Activated CD8-positive, alpha-beta memory T cell treated with anti-CD3 and anti-CD28 coated beads for 24 hours (primary cell): ENCODE measurements at places on chromosomes 1 and 21.

DNA sequence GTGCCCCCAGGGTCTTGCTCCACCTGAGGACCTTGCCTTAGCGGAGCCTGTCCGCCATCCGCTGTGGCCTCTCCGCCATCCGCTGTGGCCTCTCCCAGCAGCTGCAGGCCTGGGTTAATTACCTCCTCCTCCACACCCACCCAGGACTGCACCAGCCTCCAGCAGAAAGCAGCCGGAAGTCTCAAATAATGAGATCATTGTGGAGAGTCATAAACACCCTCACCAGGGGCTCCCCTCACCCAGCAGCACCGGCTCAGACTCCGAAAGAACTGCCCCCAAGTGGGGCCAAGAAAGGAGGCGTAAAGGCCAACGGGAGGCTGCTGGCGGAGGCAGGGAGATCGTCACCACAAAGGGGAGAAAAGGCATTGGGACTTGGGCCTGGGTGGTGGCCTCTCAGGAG is 10.7 kb upstream of the GPR153 start:
- DNase-seq, result no peak

DNA sequence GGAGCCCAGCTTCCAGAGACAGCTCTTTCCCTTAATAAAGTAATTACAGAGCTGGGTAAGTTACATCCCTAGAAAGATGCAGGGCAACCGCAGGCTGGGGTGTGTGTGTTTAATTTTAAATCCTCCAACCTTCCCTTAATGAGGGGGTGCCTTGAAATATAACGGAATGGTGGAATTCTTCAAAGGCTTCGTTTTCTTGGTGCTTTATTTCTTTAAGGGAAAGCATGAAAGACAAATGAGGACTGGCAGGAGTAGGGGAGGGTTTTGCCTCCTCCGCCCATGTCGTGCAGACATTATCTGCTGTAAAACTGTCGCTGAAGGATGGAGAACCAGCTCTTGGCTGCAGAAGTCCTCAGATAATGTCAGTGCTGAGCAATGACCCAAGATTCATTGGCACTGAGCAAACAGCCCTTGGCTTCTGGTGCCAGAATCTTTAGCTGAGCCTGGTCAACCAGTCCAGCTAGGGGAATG is 15.5 kb downstream of the SLC6A17 start:
- no peak for DNase-seq

DNA sequence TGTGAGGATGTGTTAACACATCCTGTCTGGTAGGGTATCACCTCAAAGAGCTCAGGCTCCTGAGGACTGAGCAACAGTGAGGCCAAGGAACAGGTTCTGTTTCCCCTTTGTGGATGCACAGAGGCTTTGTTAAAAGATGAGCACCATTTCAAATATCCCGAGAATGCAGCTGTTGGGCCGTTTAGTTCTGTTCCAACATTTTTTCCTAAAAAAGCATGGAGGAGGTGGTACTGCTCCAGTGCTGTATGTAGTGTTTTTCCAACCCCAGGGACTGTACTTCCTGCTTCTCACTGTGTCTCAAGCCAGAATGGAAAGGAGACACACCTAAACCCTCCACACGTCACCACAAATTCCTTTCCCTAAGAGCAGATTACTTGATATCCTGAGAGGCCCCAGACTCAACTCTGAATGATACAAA is 53.8 kb upstream of the BCL10 start:
- DNase-seq, result no peak

GRCh38 chr21:25569084-25569483 is 38.2 kb downstream of the MRPL39 start:
- DNase-seq, result no peak

- DNase-seq, result no peak
These were observed 39.2 kb downstream of the DISP3 start for GRCh38 chr1:11518016-11518701.

DNA sequence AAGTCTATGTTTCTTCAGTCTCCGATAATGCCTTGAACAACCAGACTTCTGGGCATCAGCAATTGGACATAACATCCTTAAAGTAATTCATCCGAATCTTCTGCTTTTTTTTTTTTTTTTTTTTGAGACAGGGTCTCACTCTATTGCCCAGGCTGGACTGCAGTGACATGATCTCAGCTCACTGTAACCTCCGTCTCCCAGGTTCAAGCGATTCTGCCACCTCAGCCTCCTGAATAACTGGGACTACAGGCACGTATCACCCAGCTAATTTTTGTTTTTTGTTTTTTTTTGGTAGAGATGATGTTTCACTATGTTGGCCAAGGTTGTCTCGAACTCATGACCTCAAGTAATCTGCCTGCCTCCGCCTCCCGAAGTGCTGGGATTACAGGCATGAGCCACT is 23.9 kb upstream of the CFAP126 start:
- DNase-seq, result no peak

GRCh38 chr1:21126324-21126723 is 50.4 kb downstream of the EIF4G3 start:
- no peak for DNase-seq

DNA sequence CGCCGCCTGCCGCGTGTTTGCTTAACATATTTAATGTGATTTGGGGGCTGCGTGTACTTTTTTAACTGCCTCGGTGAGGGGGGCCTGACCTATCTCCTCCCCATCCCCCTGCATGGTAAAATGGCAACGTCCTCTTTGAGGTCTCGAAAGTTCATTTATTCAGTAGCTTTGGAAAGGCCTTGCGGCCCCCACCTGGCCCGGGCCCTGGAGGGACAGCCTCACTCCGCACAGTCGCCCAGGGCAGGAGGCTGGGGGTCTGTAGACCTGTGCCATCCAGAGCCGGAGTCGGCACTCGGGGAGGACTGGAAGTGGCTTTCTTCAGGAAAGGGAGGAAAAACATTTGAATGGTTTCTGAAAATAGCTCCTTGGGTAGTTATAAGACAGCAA is 38.0 kb upstream of the ACTRT2 start:
- DNase-seq, result no peak

GRCh38 chr1:6460301-6461050 is 5.5 kb downstream of the TNFRSF25 start:
- DNase-seq, result peak; percentile 91

- DNase-seq, result no peak
These were observed 149.8 kb upstream of the PALMD start for GRCh38 chr1:99496067-99496466.

- DNase-seq, result no peak
These were observed 39.7 kb upstream of the ATP1A1 start for GRCh38 chr1:116333171-116334014.

DNA sequence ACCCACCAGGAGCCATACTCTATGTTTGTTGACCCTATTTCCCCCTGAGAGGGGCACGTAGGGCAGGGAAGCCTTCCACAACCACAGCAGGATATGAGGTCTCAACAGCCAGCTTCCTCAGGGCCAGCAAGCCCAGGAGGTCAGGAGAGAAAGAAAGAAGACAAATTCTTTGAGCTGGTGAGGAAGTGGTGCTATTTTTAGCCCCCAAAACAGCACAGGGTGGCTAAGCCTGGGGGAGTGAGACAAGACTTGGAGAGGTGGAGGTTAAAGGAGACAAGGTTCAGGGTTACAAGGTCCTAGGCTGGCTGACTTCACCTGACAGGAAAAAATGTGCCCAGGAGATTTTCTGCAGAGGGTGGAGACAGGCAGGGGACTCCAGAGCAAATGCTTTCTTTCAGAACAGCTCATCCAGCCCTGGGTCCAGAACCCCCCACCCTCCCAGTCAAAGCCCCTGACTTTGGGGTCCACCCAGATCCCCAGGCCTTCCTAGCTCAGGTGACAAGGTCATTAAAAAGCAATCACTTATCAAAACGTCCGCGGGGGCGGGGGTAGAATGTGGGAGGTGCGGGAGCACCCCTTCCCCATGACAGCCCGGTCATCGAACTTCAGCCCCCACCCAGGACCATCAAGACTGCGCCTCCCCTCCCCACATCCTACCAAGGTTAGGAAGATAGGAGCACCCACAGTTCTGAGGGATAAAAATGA is 1.3 kb downstream of the SV2A start:
- no peak for DNase-seq

DNA sequence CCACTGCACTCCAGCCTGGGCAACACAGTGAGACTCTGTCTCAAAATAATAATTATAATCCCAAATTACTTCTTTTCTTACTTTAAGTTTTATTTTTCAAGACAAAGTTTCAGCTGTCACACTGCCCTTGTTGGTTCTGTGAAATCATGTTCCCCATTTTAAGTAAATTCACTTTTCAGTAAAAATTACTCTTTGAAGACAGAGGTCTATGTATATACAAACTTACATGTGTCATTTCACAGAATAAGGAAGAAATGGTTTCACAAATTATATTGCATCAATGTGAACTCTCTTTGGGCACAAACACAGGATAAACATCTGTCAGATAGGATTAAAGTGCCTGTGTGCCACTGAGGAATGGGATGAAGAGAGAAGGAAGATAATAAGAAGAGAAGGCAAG is 33.1 kb upstream of the ETS2 start:
- DNase-seq, result no peak

GRCh38 chr1:110091791-110092190 is 20.5 kb upstream of the UBL4B start:
- no peak for DNase-seq

GRCh38 chr1:54823670-54824069 is 22.5 kb upstream of the TTC22 start:
- DNase-seq, result no peak

DNA sequence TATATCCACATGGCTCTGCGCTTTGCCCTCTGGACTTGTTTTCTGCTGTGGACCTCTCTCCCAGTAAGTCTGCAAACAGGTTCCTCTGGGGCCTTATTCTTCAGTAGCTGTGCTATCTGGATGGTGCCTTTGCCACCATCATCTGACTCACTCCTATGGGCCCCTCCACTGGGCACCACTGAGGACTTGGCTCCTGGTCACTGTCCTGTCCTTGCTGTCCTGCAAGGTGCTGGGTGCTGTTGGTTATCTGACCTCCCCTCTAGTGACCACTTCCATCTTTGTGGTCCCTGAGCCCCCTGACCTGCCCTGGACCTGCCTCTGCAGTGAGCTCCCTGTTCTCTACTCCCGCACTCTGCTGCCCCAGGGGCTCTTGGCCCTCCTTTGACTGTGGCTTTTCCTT is 6.7 kb downstream of the CNIH3 start:
- DNase-seq, result no peak

DNA sequence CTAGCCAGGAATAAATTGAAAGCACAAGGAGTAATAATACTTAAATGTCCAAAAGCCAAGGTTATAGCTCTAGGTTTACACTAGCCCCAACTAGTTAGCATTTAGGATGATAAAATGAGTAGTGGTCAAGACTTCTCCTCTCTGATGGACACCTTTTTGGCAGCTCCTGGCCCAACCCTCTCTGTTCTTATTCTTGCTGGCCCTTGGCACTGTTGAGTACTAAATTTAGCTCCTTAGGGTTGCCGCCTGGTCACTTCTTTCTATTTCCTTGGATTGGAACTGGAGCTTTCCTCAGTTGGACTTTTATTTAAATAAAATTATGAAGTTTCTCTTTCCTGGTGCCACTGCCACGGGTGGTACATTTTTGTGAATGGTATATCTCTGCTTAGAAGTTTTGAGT is 28.3 kb downstream of the ARID1A start:
- no peak for DNase-seq

DNA sequence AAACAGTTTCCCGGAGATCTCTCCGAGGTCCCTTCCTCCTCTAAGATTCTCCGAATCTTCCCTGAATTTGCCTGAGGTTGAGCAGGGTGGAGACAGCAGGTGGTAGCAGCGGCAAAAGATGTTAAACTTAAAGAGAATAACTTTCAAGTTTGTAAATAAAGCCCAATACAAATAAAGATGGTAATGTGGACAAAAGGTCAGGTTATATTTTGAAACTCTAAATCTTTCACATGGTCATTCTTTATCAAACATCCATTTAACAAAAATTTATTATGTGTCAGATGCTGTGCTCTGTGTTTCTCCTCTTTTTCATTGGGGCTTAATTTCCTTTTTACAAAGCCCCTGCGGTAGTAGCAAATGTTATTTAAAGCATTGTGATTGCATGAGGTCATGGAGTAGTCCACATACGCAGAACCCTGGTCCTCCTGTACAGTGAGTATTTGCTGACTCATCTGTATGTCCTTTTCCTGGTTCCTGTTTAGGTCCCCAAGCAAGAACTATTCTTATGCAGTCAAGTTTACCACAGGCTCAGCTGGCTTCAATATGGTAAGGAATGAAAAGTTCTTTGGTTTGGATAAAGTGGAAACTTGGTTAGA is 119.2 kb downstream of the ITSN1 start:
- DNase-seq, result no peak

DNA sequence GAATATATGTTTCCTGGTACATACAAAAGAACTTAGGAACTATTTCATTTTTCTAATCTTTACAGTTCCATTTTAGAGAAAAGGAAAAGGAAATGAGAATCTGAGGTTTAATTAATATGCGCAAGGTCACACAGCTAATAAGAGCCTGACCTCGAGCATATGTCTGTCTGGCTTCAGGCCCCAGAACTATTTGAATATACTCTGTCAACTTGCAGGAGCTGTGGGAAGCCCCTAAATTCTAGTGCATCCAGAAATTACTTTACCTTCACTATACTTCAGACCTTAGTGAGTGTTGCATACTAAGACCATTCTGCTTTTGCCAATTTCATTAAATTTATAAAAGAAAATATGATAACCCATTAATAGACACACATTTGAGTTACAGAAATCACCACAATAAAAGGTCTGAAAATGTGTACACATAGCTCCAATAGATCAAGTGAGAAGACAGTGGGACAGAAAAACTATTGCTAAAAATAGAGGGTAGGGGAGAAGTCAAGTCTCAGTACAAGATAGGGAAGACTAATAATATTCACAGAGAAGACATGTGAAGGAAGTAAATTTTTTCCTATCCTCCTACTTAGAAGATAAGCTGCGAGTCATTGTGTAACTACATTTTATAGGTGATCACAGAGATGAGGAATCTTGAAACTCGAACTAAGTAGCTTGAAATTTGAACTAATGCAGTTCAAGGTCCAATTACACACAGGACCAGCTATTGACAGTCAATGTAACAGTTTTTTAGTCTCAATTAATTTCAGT is 3.8 kb downstream of the RGS13 start:
- no peak for DNase-seq

GRCh38 chr1:209877087-209877764 is 49.5 kb downstream of the UTP25 start:
- DNase-seq, result no peak

- DNase-seq, result peak; percentile 62
These were observed 936 bp downstream of the PAQR6 start for GRCh38 chr1:156246781-156247459.

DNA sequence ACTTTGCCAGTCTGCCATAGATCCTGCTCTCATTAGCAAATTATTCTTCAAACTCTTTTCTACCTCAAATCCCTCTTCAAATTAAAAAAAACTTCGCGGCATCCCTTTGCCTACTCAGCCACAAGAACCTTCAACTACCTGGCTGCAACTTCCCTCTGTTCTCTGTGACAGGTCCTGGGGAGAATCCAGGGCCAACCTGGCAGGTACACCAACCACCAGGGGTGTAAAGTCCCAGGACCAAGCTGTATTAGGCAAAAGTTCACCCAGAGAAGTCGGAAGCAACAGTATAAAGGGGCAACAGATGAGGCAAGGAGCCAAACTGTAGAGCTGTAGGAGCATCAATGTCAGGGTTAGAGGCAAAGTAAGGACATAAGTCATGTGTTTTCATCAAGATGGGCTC is 18.3 kb upstream of the ITLN2 start:
- DNase-seq, result no peak

DNA sequence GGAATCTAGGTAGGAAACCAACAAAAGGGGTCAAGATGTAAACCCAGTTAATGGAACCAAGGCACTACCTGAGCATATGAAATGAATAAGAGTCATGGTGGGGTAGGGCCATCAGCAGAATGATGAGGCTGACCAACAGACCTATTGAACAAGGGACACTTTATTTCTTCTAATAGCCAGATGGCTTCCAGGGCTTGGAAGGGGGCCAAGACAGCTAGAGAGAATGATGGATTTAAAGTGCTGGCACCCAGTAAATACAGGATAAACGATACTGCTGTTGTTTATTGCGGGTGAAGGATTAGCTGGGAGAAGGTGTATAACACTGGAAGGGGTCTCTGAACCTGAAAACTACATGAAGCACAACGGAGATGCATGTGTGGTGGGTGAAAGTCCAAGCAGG is 15.6 kb downstream of the DDAH1 start:
- no peak for DNase-seq
